T-helper 2 cell (primary cell): ENCODE measurements at places on chromosomes 12 and 14.

DNA sequence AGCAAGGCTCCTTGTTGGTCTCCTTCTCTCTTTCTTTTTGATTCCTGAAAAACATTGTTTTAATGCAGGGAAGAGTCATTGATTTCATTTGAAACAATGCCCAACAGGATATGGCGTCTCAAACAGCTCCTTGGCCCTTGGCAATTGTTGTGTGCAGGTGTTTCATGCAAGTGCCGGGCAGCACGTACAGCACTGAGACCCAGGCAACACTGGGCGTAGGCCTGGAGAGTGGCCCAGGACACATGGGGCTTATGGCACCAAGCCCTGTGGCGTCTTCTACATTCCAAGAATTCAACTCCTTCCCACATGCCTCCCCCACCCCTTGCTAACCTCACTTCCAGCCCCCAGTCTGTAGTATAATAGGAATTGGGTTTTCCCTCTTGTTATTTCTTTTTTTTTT is 230.4 kb downstream of the SPTSSA start:
- DNase-seq = no peak

DNA sequence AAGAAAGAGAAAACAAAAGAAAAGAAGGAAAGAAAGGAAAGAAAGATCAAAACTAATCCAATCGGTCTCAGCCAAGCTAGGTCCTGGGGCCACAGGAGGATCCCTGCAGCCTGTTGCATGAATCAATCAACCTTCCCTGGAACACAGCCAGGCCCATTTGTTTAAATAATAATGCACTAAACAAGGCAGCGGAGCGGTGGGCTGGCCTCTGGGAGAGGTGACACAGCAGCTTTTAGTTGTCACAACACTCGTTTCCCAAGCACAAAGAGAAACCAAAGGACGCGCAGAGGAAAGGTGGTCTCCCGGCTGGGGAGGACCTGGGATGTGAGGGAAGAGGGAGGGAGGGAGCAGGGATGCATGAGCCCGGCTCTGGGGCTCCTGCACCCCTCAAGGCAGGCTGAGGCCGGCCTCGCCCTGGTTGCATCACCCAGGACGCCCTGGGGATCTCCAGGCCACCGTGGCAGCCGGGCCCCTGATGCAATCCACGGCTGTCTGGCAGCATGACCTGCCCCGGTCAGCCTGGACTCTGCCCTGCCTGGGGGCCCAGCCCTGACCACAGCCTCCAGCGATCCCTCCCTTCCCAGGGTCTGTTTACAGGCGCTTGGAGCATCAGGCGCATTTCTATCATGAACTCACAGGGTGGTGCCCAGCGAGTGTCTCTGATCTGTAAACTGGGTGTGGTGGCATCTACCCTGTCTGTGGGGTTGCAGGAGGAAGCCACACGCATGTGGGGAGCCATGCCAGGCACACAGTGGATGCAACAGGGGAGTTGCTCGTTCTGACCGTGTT is 32.5 kb downstream of the MMP17 start:
- DNase-seq = peak; percentile 60

- DNase-seq = no peak
These were observed 148.7 kb downstream of the MDGA2 start for GRCh38 chr14:47526591-47527244.

- DNase-seq = no peak
These were observed 207.6 kb downstream of the BCL11B start for GRCh38 chr14:99064262-99064954.

DNA sequence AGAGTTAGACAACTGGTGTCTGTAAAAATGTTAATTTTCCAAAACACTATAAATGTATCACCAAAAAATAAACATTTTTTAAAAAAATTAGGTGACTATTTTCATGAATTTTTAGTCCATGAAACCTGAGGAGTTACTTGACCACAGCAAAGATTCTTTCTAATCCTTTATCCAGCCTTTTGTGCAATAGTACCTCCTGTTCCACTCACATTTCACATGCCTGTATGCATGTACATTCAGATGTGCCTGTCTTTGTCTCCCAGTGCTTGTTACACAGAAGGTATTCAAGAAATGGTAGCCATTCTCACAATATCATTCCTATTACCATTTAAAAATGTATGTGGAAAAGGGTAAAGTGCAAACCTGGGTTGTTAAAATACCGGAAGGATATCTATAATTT is 857.0 kb downstream of the DIO2 start:
- DNase-seq = no peak

GRCh38 chr12:52082026-52082668 is 2.6 kb downstream of the SMIM41 start:
- no peak for DNase-seq

DNA sequence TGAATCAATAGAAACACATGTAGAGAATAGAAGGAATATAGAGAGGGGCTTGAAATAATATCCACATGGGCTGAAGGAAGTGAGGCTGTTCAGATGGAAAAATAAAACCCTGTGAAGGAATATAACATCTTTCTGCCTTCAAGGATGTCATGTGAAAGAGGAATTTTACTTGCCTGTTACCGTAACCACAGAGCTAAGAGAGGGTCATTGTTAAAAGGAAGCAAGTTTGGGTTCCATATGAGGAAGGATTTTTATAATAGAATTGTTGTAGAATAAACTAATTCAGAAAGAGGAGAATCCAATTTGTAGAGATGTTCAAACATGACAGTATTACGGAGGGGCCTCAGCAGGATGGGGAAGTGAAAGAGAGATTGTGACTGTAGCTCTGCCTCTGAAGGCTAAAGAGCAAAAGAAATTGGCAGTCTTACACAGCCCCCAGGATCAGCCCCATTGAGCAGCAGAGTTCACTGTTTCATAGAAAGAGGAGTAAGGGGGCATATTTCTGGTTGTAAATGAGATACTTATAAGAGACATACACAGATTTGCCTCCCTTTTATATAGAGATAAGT is 41.8 kb upstream of the PTPRR start:
- DNase-seq = no peak

DNA sequence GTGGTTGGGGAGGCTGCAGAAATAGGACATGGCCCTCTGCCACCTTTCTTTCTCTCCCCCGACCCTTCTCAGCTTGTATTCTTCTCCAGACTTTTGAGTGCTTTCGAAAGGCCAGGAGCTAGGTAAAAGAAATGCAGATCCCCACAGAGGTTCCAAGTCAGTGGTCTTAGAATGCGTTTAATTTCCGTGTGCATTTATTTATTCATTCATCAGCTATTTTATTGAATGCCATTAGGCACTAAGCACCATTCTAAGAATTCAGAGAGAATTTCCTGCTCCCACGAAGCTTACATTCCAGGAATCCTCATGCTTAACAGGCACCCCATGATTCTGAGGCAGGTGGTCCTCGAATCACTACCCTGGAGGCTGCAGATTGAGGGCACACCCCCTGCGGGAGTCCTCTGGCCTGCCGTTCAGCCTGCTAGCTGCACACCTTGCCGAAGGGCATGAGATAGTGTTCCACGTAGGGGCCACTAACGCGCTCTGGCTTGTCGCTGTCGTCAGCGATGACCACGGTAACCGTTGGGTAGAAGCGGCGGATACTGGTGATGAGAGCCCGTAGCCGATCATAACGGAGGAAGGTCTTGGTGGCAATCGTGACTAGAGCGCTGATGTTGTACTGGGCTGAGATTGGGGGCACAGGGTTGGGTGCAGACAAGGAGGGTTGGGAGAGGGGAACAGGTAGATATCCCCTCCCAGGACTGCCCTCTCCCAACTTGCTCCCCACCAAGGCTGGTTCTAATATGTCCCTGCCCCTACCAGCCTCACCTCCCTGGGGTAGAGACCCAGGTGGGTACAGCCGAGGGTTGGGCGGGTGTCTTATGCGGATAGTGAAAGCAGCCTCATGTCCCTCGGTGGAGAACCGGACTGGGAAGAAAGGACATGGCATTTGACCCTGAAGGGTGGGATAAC is 4.5 kb downstream of the B4GALNT1 start:
- no peak for DNase-seq

GRCh38 chr14:20002319-20002718 is 356 bp downstream of the OR4Q2 start:
- no peak for DNase-seq

GRCh38 chr14:92937051-92937937 is 14.3 kb downstream of the CHGA start:
- no peak for DNase-seq

DNA sequence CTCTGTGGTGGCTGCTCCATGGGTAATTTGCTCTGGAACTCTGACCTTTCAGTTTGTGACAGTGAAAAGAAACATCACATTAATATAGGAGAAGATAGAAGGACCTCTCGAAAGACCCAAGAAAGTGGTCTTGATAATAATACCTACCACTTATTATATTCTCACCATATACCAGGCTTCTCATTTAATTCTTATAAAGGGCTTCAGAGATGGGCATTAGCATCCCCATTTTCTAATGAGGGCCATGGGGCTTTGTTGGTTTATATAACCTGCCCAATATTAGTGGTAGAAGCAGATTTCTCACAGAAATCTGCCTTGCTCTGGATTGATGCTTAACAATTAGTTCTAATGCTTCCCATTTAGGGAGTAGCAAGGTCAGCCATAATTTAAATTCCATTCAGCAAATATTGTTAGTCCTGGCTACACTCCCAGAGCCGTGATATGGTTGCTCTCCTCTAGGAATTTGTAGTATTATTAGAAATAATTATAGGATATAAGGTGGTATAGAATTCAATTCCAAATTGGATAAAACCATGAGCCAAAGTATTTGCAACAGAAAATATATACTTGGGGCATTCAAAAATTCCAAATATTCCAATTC is 7.4 kb upstream of the AMIGO2 start:
- DNase-seq = no peak

DNA sequence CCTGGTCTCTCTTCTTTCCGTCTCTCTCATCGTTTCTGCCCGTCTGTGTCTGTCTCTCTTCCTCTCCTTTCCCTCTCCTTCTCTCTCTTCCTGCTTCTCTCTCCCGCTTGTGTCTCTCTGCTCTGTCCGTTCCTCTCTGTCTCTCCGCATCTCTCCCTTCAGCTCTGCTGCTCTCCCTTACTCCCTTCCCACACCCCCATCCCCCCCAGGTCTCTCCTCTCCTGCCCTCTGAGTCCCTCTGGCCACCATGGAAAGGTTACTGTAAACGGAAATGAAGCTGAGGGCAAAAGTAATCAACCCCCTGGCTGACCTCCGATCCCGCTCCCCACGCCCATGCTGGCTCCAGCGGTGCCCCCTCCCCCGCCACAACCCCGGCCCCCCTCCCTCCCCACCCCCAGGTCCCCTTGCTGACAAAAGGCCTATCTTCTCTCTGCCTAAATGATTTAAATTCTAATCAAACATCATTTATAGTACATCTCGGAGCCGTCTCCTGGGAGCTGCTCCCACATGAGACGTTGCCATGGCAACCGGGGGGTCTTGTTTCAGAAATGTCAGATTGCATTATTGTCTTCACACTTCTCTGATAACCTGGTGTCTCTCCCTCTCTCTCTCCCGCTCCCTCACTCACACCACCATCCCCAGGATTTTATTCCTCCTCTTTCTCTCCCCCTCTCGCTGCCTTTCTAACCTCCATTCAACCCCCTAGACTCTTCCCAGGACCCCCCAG is 203.8 kb downstream of the RBM19 start:
- DNase-seq = no peak

DNA sequence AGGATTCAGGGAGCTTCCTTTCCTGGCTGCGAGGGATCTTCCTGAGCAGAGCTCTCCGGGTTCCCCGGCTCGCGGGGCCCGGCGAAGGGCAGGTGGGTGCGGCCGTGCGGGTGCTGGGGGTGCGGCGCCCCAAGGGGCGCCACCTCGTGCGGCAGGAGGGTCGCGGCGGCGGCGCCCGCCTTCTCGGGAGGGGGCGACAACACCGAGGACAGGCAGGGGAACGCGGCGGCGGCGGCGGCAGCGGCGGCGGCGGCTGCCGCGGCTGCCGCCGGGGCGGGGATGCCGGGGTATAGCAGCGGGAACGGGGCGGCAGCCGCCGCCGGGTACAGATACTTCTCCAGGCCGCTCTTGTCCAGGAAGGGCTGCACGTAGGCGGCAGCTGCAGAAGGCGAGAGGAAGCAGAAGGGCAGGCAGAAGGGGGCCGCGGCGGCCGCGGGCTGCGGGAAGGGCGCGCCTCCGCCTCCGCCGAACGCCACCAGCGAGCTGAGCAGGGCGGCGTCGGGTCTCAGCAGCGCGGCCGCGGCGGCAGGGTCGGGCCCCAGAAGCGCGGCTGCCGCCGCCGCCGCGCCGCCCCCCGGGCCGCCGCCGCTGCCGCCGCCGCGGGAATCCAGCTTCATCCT is 2.7 kb downstream of the BHLHE41 start:
- DNase-seq = peak; percentile 10

- DNase-seq = no peak
These were observed 8.7 kb upstream of the ADCK1 start for GRCh38 chr14:77791225-77791600.

GRCh38 chr14:60757567-60758002 is 23.0 kb downstream of the MNAT1 start:
- no peak for DNase-seq

DNA sequence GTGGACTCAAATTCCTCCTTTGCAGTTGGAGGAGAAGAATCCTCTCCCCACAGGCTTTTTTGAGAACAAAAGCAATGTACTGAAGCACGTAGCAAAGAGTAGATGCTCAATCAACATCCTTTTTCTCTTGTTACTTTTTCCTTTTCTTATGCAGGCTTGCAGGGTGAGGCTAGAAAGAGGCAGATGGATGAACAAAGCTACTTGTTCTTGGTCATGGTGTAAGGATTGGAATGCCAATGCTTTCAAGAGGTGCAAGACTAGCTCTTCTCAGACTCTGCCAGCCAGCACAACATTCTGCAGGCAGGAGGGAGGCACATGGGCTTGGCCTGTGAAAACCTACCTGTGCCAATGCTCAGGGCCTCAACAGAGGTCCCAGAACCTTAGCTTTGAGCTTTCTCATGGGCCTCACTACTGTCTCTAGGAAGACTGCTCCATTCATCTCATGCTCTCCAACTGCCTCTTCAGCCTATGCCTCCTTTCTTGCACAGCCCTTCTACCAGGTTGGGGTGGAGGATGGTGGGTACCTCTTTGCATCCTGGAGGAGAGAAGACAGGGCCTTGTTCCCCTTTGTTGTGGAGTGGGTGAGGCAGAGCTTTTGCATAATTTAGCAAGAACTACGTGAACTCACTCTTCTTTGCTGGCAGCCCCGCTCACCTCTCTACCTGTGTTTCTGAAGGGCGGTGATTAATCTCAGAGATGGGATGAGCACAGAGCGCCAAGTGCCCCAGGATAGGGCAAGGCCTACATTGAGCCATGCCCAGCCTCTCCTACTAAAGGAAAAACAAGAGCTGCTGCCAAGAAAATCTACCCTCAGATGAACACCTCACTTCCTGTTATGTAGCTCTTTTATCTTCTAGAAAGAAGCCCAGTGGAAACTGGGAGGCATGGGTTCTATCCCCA is 1119.7 kb downstream of the VRK1 start:
- DNase-seq = no peak
